ENCODE measurements at places on chromosomes 13 and 19. TPM values are rescaled to one million over a fixed set of nuclear protein-coding genes. Genes with fewer than 3 reads are reported as not detected.

The PPM1N gene
- total RNA-seq = 0.48 TPM

The YJEFN3 gene
- total RNA-seq = 23.2 TPM

The CDX2 gene
- 31.8 TPM for total RNA-seq

The LDLR gene
- 67.4 TPM for total RNA-seq

The POLR2E gene
- 181 TPM for total RNA-seq

The RNF126 gene
- total RNA-seq = 38.1 TPM

The MAB21L1 gene
- 0.21 TPM for total RNA-seq

The N4BP2L2 gene
- total RNA-seq = 124 TPM

The ZNF577 gene
- total RNA-seq = 21.3 TPM

The SULT2A1 gene
- 4.4 TPM for total RNA-seq

The ZNF470 gene
- 5.1 TPM for total RNA-seq

The ZNF433 gene
- total RNA-seq = 8.9 TPM

The CLC gene
- total RNA-seq = not detected

The RNF17 gene
- total RNA-seq = 0.12 TPM

The BRME1 gene
- 3.5 TPM for total RNA-seq

The NLRP11 gene
- not detected for total RNA-seq

The TMPRSS9 gene
- 0.41 TPM for total RNA-seq

The KLK12 gene
- total RNA-seq = 1.6 TPM

The ZNF576 gene
- total RNA-seq = 18.7 TPM

The PLK5 gene
- total RNA-seq = 0.24 TPM

The ZNF541 gene
- not detected for total RNA-seq

The CASP14 gene
- not detected for total RNA-seq

Data from type B pancreatic cell (in vitro differentiated cells).